ENCODE measurements at places on chromosomes 3 and 15.

DNA sequence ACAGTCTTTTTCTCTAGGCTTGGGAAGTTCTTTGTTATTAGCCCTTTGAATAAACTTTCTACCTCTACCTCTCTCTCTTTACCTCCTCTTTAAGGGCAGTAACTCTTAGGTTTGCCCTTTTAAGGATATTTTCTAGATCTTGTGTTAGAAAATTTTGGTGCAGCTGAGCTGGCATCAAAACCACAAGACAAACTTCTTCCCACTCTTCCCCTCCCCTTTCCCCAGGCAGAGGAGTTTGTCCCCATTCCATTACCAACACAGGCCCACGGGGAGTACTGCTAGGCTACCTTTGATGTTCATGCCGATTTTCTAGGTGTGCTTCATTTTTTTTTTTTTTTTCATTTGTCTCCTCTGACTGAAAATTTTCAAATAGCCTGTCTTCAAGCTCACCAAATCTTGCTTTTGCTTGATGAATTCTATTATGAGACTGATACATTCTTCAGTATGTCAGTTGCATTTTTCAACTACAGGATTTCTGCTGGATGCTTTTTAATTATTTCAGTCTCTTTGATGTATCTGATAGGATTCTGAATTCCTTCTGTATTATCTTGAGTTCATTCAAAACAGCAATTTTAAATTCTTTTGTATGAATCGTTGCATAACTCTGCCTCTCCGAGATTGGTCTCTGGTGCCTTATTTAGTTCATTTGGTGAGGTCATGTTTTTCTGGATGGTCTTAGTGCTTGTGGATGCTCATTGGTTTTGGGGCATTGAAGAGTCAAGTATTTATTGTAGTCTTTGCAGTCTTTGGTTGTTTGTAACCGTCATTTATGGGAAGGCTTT is 112.0 kb downstream of the UBE2E2 start:
- DNase-seq, result no peak

DNA sequence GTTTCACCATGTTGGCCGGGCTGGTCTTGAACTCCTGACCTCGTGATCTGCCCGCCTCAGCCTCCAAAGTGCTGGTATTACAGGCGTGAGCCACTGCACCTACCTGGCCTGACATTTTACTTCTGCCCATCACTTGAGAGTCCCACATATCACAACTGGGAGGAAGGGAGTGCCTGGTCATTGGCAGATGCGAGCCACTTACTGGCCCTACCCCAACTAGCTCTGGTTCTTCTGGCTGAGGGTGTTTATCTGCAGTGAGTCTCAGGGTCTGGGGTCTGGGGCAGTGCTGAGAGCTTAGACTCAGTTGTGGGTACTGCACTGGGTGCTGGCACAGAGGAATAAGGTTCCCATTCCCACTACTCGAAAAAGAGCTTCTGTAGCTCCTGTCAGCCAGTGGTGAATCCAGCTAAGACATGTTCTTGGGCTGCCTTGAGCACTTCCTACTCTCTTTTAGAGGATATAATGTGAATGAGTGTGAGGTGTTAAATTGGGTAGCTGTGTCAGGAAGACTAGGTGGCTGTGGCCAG is 30.2 kb downstream of the DAG1 start:
- no peak for DNase-seq

GRCh38 chr3:108441071-108441507 is 69.3 kb downstream of the MYH15 start:
- no peak for DNase-seq

- DNase-seq, result no peak
These were observed 816 bp upstream of the ACAN start for GRCh38 chr15:88802250-88802990.

GRCh38 chr15:92899601-92899947 is 550 bp upstream of the CHD2 start:
- no peak for DNase-seq

DNA sequence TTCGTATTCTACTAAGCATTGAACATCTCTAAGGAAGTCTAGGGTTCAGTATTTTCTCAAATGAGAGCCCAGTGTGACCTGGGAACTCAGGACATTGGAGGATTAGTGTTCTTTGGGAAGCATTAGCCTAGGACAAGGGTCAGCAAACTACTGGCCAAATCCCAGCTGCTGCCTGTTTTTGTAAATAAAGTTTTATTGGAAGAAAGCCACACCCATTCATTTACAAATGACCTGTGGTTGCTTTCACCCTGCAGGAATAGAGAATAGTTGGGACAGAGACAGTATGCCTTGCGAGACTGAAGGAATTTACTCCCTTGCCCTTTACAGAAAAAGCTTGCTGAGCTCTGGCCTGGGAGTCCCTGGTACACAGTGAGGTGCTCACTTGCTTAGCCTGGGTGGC is 20.6 kb downstream of the SLC6A11 start:
- DNase-seq, result no peak

GRCh38 chr15:99486371-99487336 is 79.1 kb upstream of the MEF2A start:
- no peak for DNase-seq

- no peak for DNase-seq
These were observed 100.7 kb downstream of the ANXA2 start for GRCh38 chr15:60297047-60297446.

- DNase-seq, result no peak
These were observed 107.6 kb downstream of the RBPMS2 start for GRCh38 chr15:64667736-64668161.

- DNase-seq, result no peak
These were observed 67.7 kb downstream of the CCNL1 start for GRCh38 chr3:157092230-157092629.

GRCh38 chr15:69433831-69434230 is 18.8 kb upstream of the RPLP1 start:
- no peak for DNase-seq

- DNase-seq, result peak; percentile 58
These were observed 9.7 kb downstream of the NTRK3 start for GRCh38 chr15:88246666-88247446.

Data from activated T-helper 2 cell treated with anti-CD3 and anti-CD28 coated beads, Interferon-gamma antibody, Interleukin-2, Interleukin-4, amounts not matched to agents 10 μg/mL and 5 μg/mL and 100 μg/mL, durations not matched to agents 14 hours and 24 hours and 36 hours (primary cell).